Stimulated activated CD4-positive, alpha-beta T cell treated with anti-CD3 and anti-CD28 coated beads, Interleukin-1b, Interleukin-23, amount 100 ng/mL, for 24 hours (primary cell): ENCODE measurements at places on chromosomes 7 and 10.

DNA sequence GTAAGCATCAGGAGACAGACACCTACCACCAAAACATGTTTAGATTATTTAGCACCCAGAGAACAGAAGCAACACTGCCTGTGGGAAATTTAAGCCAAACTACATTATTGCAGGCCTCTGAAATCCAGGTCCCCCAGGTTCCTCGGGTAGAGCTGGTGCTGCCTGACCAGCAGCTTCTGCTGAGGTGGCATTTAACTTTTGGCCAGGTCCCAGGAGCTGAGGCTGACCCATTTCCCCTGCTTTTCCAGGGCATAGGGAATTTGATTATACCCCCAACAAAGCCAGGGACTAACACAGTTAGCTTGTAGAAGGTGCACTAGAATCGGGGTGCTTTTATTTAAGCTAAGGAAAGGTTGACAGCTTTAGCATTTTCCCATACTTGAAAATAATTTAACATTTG, 4.7 kb downstream of the LRRC4 start:
- DNase-seq = no peak

GRCh38 chr7:68964060-68964459, 634.2 kb upstream of the AUTS2 start:
- DNase-seq = no peak

DNA sequence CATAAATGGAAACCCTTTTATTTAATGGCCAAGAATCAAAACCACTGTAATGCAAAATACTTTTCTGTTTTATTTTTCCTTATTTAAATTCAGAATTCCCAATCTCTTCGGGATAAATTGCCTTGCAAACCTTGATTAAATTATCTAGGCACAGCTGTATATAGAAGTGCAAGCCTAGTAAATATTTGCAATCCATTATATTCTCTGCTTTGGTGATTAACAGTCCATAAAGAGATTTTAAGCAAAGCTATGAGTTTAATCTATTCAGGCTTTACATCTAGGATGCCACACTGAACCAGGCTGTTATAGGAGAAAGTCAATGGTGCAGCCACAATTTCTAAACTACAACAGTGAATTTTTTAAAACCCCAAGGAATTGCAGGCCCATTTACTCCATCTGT, 43.6 kb upstream of the THSD7A start:
- DNase-seq = no peak

GRCh38 chr7:412313-412710, 107.3 kb downstream of the PDGFA start:
- DNase-seq = no peak

DNA sequence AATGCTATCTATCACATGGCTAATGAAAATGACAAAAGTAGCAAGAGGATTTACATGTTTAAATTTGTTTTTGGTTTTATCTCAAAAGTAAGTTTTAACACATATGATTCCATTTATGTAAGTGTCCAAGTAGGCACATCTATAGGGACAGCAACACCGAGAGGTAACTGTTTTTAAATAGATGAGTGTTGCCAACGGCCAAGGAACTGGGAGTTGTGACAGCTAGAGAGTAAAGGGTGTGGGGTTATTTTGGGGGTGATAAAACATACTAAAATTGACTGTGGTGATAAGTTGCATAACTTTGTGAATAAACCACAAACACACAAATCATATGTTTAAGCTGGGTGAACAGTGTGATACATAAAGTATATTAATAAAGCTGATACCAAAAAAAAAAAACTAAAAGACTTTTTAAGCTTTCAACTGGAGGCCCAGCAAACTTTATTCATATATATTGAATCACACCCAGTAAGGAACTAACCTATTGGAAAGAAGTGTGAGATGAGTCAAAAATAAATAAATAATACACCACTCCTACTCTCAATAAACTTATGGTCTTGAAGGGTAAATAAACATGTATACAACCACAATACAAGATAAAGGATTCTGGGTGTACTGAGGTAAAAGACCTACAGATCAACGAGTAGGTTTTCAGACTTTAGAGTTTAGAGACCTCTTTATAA, 33.0 kb downstream of the LRRC72 start:
- DNase-seq = no peak

- no peak for DNase-seq
These were observed 15.6 kb upstream of the PLEKHS1 start for GRCh38 chr10:113735913-113736312.

- DNase-seq = no peak
These were observed 156.9 kb downstream of the PLCE1 start for GRCh38 chr10:94150541-94151184.

- DNase-seq = no peak
These were observed 400.5 kb downstream of the IPMK start for GRCh38 chr10:57867241-57867640.
